ENCODE measurements at places on chromosomes 3 and 15. TPM values are rescaled to one million over a fixed set of nuclear protein-coding genes. Genes with fewer than 3 reads are reported as not detected.

GRCh38 chr15:41506796-41507341 is 6.8 kb downstream of the LTK start:
- H3K4me1 ChIP-seq, result peaks cover 17% of the 10 kb centered on the region
- H3K36me3 ChIP-seq, result no peaks in the 10 kb centered on the region
- H3K4me3 ChIP-seq, result no peak overlapping the region
- H3K27ac ChIP-seq, result no peak overlapping the region
- H3K27me3 ChIP-seq, result peaks cover 66% of the 10 kb centered on the region

SLC6A11 gene
- total RNA-seq, result not detected

DNA sequence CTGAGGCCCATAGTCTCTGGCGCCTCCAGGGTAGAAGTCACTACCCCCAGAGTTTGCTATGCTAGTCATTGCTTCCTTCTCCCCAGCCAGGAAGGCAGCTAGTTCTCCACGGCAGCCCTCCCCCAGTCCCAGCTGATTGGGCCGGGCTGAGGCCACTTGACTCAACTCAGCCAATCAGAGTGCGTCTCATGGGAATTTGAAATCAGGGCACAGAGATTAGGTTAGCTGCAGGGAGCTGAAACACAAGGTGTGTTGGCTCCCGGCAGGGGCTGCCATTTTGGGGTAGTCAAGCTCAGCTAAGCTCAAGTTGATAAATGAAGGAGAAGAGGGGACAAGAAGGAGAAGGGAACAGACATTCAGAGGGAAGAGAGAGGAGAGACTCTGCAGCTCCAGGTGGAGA is 32.8 kb downstream of the LINGO1 start:
- DNase-seq, result no peak
- no peak overlapping the region for H3K27ac ChIP-seq
- H3K4me1 ChIP-seq, result peaks cover 3% of the 10 kb centered on the region
- H3K36me3 ChIP-seq, result no peaks in the 10 kb centered on the region
- H3K4me3 ChIP-seq, result no peak overlapping the region

- no peaks in the 10 kb centered on the region for H3K36me3 ChIP-seq
- DNase-seq, result peak; percentile 47
- no peaks in the 10 kb centered on the region for H3K27me3 ChIP-seq
- no peak overlapping the region for H3K4me3 ChIP-seq
- H3K4me1 ChIP-seq, result peaks cover 50% of the 10 kb centered on the region
Observed at GRCh38 chr3:152556731-152557254, 278.1 kb upstream of the P2RY1 start.

DNA sequence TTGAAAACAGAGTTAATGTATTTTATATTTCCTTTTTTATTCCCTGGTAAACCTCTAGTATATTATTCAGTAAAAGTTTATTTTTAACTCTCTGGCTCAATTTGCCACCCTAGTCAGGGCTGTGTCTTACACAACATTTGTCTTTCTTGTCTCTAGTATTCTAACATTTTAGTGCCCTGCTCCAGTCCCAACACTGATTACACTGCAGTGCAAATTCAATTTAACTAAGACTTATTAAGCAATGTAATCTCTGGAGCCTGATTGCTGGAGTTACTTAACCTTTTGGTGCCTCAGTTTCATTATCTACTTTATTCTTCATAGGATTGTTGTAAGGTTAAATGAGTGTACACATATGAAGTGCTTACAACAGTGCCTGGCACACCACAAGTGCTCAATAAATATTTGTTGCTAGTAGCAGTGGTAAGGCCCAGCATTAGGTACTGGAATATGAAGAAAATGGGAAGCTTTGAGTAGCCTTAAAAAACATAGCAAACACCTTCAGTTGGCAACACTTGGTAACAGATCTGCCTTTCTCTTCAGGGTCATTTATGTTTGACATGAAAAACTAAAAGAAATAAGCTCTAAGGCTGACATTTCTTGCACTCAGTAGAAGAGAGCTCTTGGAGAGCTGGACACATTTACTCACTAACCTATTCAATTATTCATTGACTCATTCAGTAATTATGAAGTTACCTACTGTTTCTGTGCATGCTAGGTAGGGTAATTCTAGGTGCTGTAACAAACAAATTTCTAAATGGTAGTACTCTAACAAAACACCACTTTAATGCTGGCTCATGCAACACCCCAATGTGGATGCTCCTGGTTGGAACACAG is 364.5 kb upstream of the EPHA3 start:
- H3K27ac ChIP-seq, result no peak overlapping the region
- no peak overlapping the region for H3K4me3 ChIP-seq
- no peaks in the 10 kb centered on the region for H3K36me3 ChIP-seq

KIF9 gene
- total RNA-seq, result 7.1 TPM

- H3K36me3 ChIP-seq, result no peaks in the 10 kb centered on the region
- H3K4me3 ChIP-seq, result no peak overlapping the region
- H3K4me1 ChIP-seq, result no peaks in the 10 kb centered on the region
- DNase-seq, result no peak
Observed at GRCh38 chr15:94023531-94023930, 207.8 kb upstream of the MCTP2 start.

HYAL1 gene
- 18.4 TPM for total RNA-seq

DNA sequence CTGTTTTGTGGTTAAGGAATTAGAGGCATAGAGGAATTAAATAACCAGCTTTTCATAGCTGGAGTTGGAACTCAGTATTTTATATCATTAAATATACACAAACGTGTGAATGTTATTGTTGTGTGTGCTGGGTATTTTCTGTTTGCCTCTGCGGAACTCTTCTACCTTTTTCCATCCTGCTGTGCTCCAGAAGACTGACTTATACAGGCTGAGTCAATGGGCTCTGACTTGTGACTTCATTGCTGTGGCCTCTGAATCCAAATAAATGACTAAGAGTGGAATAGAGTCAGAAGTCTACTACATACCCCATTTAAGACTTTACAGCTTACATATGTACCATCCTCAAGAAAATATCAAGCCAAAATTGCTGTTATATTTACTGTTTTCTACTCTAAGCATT is 17.6 kb downstream of the ARIH1 start:
- no peak overlapping the region for H3K27ac ChIP-seq
- DNase-seq, result no peak
- H3K4me3 ChIP-seq, result no peak overlapping the region
- H3K36me3 ChIP-seq, result no peaks in the 10 kb centered on the region
- peaks cover 98% of the 10 kb centered on the region for H3K4me1 ChIP-seq
- H3K27me3 ChIP-seq, result no peaks in the 10 kb centered on the region

DNA sequence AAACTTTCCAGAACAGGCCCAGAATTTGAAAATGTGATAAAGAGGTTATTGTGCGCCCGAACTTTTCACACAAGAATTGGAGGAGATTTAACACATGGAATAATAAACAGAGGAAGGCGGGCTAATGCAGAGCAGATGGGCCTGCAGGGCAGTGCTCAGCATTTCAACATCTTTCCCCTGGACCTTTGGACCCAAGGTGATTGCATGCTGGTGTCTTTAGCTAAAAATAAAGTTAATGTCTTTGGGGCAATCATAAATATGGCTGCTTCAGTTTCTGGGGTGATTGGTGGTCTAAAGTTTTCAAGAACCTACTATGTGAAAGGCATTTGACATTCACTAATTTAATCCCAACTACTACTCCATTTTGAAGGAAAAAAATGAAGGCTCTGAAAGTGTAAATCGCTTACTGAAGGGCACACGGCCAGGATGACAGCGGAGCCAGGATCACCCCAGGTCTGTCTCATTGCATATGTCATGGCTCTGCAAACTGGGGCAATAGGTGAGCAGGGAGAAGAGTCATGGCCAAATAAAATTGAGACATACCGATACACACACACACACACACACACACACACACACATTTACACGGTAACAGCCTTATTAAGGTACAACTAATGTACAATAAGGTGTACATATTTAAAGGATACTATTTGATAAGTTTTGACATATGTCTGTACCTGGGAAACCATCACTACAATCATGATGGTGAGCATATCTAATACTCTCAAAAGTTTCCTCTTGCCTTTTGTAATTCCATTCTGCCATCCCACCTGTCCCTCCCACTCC is 243.1 kb upstream of the LRRFIP2 start:
- no peaks in the 10 kb centered on the region for H3K4me1 ChIP-seq
- DNase-seq, result no peak
- H3K27ac ChIP-seq, result no peak overlapping the region
- H3K27me3 ChIP-seq, result no peaks in the 10 kb centered on the region

- H3K27ac ChIP-seq, result no peak overlapping the region
- no peaks in the 10 kb centered on the region for H3K36me3 ChIP-seq
- DNase-seq, result no peak
- no peaks in the 10 kb centered on the region for H3K27me3 ChIP-seq
Observed at GRCh38 chr3:151015767-151016477, 43.4 kb upstream of the CLRN1 start.

DNA sequence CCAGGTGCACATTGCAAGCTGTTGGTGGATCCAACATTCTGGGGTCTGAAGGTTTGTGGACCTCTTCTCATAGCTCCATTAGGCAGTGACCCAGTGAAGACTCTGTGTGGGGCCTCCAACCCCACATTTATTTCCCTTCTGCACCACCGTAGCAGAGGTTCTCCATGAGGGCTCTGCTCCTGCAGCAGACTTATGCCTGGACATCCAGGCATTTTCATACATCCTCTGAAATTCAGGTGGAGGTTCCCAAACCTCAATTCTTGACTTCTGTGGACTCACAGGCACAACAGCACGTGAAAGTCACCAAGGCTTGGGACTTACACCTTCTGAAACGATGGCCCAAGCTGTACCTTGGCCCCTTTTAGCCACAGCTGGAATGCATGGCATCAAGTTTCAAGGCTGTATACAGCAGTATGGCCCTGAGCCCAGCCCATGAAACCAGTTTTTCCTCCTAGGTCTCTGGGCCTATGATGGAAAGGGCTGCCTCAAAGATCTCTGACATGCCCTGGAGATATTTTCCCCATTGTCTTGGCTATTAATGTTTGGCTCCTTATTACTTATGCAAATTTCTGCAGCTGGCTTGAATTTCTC is 30.2 kb downstream of the CLDN1 start:
- H3K27me3 ChIP-seq, result no peaks in the 10 kb centered on the region
- no peak overlapping the region for H3K4me3 ChIP-seq
- no peaks in the 10 kb centered on the region for H3K4me1 ChIP-seq
- H3K36me3 ChIP-seq, result no peaks in the 10 kb centered on the region

GRCh38 chr3:120796976-120797375 is 54.4 kb downstream of the GTF2E1 start:
- no peak for DNase-seq
- no peak overlapping the region for H3K4me3 ChIP-seq
- no peaks in the 10 kb centered on the region for H3K4me1 ChIP-seq
- no peaks in the 10 kb centered on the region for H3K27me3 ChIP-seq
- H3K27ac ChIP-seq, result no peak overlapping the region
- no peaks in the 10 kb centered on the region for H3K36me3 ChIP-seq

- DNase-seq, result no peak
- no peaks in the 10 kb centered on the region for H3K36me3 ChIP-seq
- H3K4me1 ChIP-seq, result peaks cover 47% of the 10 kb centered on the region
- H3K27ac ChIP-seq, result peak overlapping the region; percentile 97
- no peak overlapping the region for H3K4me3 ChIP-seq
- no peaks in the 10 kb centered on the region for H3K27me3 ChIP-seq
Observed at GRCh38 chr3:52039426-52039825, 16.9 kb downstream of the DUSP7 start.

SYNPR gene
- total RNA-seq, result not detected

- H3K4me1 ChIP-seq, result peaks cover 21% of the 10 kb centered on the region
- no peak overlapping the region for H3K4me3 ChIP-seq
- H3K27me3 ChIP-seq, result no peaks in the 10 kb centered on the region
- H3K27ac ChIP-seq, result no peak overlapping the region
- no peaks in the 10 kb centered on the region for H3K36me3 ChIP-seq
Observed at GRCh38 chr15:92652576-92652966, 3.0 kb downstream of the FAM174B start.

DNA sequence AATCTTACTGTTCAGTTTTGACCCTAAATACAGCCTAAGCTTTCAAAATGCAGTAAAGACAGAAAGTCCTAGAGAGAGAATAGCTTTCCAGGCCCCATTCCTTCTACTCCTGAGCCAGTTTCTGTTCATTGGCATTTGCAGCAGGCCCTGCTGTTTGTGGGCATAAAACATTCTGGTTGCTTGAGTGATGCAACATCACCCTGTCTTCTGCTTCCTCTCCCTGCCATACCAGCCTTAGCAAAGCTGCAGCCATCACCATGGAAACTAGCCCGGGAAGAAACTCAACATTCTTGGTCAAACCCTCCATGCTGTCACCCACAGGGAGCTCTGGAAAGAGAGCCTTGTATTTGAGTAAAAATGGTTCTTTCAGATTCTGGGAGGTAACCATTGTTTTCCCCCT is 325.7 kb downstream of the MAGI1 start:
- no peak overlapping the region for H3K4me3 ChIP-seq
- H3K4me1 ChIP-seq, result no peaks in the 10 kb centered on the region
- H3K27ac ChIP-seq, result peak overlapping the region; percentile 38
- no peaks in the 10 kb centered on the region for H3K27me3 ChIP-seq
- no peaks in the 10 kb centered on the region for H3K36me3 ChIP-seq
- DNase-seq, result no peak

DNA sequence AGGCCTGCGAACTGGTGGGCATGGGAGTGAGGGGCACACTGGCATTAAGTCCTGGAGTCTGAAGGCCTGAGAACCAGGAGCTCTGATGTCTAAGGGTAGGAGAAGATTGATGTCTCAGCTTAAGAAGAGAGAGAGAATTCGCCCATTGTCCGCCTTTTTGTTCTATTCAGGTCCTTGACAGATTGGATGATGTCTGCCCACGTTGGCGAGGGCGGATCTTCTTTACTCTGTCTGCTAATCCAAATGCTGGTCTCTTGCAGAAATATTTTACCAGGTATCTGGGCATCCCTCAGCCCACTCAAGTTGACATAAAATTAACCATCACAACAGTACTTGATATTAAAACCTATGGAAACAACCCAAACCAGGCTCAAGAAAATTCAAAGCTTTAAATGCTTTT is 44.1 kb downstream of the MAP6D1 start:
- no peak for DNase-seq
- no peak overlapping the region for H3K27ac ChIP-seq
- H3K36me3 ChIP-seq, result peaks cover 93% of the 10 kb centered on the region
- H3K4me1 ChIP-seq, result no peaks in the 10 kb centered on the region
- no peaks in the 10 kb centered on the region for H3K27me3 ChIP-seq

LOXL1 gene
- 21.6 TPM for total RNA-seq

GRCh38 chr3:35954413-35954812 is 315.1 kb downstream of the ARPP21 start:
- H3K4me1 ChIP-seq, result no peaks in the 10 kb centered on the region
- H3K27me3 ChIP-seq, result no peaks in the 10 kb centered on the region
- DNase-seq, result no peak
- H3K4me3 ChIP-seq, result no peak overlapping the region
- H3K27ac ChIP-seq, result no peak overlapping the region

C2CD4A gene
- under 0.01 TPM for total RNA-seq

DNA sequence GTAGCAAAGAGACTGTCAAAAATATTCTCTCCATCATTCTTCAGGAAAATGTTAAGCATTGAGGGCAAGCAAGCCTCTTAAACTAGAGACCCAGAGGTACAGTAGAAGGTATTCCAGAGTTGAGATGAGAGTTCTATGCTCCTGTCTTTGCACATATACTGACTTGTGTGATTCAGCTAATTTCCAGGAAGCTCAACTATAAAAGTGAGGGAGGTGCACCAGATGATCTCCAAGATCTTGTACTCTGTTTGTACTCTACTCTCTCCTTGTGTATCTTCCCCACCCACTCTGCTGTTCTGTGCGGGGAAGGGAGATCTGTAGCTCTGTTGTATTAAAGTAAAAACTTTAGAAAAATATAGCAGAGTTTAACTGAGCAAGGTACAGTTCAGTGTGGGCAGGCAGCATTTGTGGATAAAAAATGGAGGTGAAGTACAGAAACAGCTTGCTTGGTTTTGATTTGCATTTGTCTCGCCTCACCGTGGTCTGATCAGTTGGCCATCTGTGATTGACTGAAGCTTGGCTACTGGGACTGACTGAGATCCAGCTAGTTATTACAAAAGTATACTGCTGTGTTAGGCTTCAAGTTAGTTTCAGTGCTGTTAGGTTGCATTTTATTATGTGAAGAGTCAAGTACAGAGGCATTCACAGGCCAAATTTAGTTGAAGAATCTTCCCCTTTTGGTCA is 463.1 kb upstream of the GOLIM4 start:
- no peaks in the 10 kb centered on the region for H3K36me3 ChIP-seq
- no peak overlapping the region for H3K27ac ChIP-seq
- no peaks in the 10 kb centered on the region for H3K27me3 ChIP-seq
- H3K4me3 ChIP-seq, result no peak overlapping the region
- H3K4me1 ChIP-seq, result no peaks in the 10 kb centered on the region

Data from tibial nerve (tissue), 4 donors.